ENCODE measurements at places on chromosomes 16 and 17.

DNA sequence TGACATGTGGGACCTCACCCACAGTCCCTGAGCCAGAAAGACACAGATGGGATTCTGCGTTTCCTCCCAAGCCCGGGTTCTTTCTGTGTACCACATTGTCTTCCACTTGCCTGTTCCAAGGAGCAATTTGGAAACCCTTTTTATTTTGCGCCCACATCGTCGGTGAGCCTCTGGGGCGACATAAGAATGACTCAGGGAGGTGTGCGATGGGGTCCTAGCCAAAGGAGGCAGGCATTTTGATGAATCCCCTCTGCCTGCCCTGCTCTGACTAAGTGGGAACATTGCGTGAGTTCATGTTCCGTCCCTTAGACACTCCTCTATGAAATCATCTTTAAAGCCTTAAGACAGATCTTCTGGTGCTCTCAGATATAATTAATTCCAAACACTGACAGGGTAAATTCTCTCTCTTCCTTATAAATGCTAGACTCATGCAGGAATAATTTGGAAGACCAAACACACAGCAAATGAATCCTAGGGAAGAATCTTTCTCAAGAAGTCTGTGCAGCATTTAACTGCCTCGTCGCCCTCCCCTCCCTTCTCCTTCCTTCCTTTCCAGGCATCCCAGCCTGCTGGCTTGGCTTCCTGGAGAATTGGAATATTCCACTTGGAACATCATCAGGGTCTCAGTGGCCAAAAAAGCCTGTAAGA, 52.7 kb upstream of the FOXF1 start:
- no peak for DNase-seq

DNA sequence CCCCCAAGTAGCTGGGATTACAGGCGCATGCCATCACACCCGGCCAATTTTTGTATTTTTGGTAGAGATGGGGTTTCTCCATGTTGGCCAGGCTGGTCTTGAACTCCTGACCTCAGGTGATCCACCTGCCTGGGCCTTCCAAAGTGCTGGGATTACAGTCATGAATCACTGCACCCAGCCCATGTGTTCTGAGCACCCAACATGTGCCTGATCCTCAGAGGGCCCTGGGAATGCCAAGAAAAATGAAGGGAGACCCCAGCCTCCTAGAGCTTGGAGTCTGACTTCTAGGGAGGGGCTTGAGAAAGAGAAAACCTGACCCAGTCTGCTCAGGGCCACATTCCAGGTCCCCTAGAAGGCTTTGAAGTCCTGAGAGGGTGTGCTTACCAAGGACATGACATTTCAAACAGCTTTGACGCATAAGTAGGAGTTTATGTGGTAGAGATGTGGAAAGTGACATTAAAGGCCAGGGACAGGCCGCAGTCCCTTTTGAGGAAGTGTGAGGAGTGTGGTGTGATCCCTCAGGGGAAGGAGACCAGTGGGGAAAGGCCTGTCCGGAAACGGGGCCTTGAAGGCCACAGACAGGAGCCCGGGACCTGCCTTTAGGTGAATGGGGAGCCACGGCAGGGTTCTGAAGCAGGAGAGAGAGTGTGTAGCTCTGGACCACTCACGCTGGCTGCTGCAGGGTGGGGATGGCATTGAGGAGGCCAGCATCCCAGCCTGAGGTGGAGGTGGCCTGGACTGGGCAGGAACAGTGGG, 1.1 kb upstream of the CCL22 start:
- DNase-seq, result peak; percentile 39

DNA sequence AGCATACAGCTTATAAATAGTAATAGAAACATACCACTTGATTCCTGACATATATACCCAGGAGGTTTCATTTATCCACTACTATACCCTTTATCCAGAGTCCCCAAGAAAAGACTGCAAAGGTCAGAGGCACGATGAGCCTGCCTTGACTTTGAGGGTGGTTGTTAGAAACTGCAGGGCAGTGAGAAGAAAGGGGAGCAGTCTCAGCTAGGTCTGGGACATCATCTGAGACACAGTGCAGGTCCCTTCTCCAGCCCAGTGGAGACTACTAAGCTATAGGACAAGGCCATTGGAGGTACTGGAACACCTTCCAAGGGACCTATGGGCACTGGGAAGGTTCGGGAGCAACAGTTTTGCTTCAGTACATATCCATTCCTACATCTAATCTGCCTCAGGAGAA, 20.2 kb upstream of the TEKT3 start:
- DNase-seq, result no peak

- DNase-seq, result no peak
Observed at GRCh38 chr16:82675300-82675699, 48.5 kb downstream of the CDH13 start.

DNA sequence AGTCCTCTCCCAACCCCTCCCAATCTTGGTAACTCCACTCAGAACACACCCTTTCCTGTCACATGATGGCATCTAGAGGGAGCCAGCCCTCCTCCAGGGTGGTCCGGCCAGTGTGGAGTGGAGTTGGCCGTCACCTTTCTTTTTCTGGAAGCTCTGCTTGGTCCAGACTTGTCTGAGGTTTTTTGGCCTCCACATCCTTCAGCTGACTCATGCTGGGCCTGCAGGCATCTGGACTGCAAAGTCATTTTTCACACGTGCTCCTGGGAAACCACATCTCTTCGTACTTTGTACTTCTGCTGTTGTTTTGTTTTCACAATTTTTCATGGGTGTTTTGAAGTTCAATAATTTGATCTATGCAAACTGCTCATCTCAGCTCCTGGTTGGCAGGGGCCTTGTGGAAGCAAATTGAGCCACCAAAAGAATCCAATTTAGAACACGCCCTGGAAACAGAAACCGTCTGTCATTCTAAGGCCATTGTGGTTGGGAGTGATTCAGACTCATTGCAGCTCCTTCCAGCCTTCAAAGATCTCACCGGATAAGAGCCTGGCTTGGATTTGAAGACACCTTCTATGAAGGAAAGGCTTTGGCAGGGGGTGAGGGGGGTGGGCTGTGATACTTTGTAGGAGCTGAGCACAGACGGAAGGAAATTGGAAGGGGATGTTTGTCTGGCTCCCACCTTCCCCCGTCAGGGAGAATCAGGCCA, 42.4 kb upstream of the NF1 start:
- no peak for DNase-seq

GRCh38 chr17:50918933-50919296, 52.8 kb upstream of the TOB1 start:
- DNase-seq, result peak; percentile 72

GRCh38 chr17:39051001-39051585, 83.9 kb upstream of the FBXO47 start:
- peak; percentile 53 for DNase-seq

- DNase-seq, result peak; percentile 28
Observed at GRCh38 chr16:15038689-15039088, 17.2 kb downstream of the NTAN1 start.

DNA sequence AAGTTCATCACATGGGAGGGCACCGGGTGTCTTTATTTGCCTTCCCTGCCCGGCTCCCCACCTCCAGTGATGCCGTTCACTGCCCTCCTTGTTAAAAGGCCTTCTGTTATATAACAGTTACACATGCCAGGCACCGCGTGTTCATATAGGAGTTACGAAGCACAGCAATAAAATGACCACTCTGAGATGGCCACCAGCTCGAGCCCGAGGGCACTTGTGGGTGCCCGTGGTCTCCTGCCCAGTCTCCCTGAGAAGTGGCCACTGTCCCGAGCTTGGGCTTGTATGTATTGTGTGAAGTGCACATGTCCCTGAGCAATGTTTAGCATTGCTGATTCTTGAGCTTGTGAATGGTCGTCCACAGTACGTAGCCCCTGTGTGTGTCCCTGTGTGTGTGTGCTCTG, 355.6 kb downstream of the SEC14L1 start:
- DNase-seq, result peak; percentile 50

DNA sequence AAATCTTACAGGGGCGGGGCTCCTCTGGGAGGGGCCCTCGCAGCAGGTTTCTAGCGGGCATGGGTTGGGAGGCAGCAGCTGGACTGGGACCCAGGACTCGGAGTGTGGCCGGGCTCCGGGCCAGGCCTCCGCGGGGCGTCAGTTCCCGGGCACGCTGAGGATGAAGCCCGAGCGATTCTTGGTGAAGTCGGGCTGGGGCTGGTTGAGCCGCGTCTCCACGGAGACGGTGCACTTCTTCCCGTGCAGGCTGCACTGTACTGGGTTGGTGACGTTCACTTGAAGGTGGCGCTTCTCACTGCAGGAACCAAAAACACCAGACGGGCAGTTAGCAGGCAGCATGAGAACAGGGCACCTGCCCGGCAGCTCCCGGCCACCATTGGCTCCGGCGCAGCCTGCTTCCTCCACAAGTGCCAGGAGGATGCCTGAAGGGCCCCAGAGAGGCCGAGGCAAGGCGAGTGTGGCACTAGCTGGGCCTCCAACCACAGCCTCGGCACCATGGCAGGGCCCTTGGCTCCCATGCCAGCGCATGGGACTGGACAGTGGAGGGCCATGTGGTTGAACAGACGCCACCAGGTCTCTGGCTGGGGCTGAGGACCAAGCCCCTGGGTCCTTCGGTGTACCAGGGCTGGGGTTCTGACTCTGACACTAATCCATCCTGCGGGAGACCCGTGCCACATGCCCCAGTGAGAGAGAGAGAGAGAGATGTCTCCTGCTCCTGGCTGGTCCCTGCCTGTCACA, 8.0 kb downstream of the CDK5R1 start:
- no peak for DNase-seq

DNA sequence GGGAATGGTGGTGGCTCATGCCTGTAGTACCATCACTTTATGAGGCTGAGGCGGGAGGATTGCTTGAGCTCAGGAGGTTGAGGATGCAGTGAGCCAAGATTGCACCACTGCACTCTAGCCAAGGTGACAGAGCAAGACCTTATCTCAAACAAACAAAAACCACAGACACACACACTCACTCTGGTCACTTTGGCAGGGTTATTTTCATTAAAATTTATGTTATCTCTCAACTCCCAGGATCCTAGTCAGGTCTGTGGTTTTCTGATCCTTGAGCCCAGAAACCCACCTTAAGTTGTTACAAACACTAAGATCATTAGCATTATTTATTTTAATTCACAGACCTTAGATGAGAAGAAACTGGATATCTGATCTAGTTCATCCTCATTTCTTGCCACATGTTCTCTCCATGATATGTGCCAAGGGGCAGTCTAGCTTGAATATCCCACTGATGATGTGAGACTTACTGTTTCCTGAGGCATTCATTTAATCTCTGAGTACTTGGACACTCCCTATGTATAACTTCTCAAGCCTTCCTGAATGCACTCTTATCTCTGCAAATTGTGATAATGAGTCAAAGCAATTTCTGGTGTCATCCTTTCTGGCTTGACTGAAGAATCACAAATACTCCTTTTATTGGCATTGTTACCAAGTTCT, 9.6 kb downstream of the ABHD15 start:
- no peak for DNase-seq

- DNase-seq, result no peak
Observed at GRCh38 chr16:82016964-82017363, 5.7 kb upstream of the SDR42E1 start.

DNA sequence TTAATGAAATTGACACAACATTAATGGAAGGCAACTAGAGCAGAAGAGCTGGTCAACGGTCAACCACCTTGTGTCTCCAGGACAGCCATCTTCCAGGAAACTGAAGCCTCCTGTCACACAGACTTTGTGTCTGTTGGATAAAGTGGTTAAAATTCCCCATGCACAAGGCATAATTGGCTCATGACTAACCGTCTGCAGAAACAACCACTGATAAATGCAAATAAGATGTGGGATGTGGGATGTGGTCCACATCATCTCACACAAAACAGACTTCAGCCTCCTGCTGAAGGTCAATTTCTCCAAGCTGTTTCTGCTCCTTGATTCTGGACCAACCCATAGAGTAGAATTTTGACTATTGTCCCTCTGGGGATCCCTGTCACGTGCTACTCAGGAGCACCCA, 26.9 kb upstream of the XYLT1 start:
- no peak for DNase-seq

- DNase-seq, result no peak
Observed at GRCh38 chr16:78677181-78677731, 577.8 kb downstream of the WWOX start.

DNA sequence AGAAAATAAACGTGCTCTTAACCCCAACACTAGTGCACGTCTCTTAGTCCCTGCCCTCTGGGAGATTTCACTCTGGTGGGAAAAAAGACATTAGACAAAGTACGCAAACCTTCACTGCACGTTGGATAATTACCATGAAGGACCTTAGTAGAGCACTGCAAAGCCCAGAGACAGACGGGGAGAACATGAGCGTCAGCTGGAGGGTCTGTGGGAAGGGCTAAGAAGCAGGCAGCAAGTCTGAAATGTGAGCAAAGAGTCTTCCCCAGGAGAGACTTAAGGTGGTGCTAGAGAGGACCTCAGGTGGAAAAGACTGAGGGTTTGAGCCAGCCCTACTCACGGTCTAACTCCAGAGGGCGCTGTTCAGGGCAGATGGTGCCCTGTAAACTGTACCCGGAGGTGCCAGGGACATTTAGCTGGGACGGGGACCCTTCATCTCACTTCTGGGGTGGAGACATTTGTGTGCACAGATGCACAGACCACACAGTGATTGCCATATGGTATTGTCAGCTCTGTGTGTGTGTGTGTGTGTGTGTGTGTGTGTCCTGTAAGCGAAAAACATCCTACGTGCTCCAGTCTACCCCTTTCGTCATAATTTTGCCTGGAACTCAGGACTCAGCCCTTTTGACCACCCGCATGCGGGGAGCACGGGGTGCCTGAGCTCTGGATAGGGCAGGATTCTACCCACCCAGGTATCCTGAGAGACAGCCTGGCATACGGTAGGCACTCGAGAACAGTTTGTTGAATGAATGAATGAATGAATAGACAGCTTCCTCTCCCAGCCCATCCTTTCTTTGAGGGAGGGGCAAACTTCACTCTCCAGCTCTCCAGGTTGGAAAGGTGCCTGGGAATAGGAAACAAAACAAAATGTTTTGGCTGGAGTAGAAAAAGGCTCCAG, 10.1 kb upstream of the STAC2 start:
- peak; percentile 70 for DNase-seq

- peak; percentile 58 for DNase-seq
Observed at GRCh38 chr17:16931318-16932060, 40.4 kb downstream of the TNFRSF13B start.

DNA sequence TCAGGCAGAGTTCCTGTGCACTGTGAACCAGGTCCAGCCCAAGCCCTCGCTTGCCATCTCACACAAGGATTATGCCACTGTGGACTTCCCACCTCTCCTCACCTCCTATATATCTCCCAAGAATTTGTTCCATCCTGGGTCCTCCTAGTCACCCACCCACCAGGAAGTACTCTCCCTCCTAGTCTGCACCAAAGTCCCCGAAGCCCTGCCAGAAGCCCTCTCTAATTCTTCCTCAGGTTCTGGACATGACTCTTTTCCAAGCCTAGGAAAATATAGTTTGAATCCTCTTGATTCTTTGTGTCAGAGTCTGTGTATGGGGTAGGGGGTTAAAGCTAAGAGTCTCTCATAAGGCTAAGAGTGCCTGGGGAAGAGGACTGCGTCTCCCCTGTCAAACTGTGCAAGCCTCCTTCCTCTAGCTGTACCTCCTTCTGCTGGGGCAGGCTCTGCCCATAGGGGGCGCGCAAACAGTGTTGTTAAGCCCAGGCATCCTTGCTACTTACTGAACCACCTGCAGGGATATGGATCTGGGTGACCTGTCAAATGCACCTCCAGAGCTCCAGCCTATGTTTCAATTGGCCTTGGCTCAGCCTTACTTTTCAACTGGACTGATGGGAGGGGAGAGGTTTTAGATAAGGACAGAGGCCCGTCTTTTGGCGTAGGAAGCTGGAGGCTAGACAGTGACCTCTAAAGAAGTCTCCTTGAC, 16.6 kb upstream of the DLX4 start:
- peak; percentile 91 for DNase-seq

- DNase-seq, result no peak
Observed at GRCh38 chr16:11240636-11241473, 15.1 kb downstream of the SOCS1 start.

GRCh38 chr17:47812146-47812920, 9.3 kb downstream of the OSBPL7 start:
- peak; percentile 54 for DNase-seq

GRCh38 chr17:29582772-29583171, 6.7 kb downstream of the GIT1 start:
- DNase-seq, result peak; percentile 39

All from activated effector memory CD4-positive, alpha-beta T cell treated with anti-CD3 and anti-CD28 coated beads, Interleukin-2, amount 50 U/mL, for 16 hours (primary cell).